NCI-H446 treated with DMSO at 0.1 percent for 48 hours (cell line): ENCODE measurements at places on chromosomes 3 and 15.
A peak's percentile ranks its signal among the peaks of the same experiment; 100 is the strongest.

- DNase-seq = no peak
These were observed 5.4 kb upstream of the MASP1 start for GRCh38 chr3:187296911-187297310.

DNA sequence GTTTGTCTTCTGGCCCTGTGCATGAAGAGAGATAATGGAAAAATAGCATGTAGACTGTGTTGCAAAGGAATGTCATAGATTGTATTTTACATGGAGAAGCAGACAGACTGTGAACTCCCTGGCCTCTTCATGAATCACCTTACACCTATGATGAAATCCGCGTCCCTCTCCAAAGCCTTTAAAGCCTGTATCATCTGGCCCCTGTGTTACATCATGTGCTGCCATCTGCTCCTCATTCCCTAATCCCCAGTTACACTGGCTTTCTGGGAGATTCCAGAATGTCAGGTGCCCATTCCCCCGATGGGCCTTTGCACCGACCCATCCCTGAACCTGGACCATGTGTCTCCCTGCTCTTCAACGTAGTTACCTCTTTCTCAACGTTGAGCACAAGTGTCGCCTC is 190.8 kb downstream of the ADAMTSL3 start:
- DNase-seq = no peak

DNA sequence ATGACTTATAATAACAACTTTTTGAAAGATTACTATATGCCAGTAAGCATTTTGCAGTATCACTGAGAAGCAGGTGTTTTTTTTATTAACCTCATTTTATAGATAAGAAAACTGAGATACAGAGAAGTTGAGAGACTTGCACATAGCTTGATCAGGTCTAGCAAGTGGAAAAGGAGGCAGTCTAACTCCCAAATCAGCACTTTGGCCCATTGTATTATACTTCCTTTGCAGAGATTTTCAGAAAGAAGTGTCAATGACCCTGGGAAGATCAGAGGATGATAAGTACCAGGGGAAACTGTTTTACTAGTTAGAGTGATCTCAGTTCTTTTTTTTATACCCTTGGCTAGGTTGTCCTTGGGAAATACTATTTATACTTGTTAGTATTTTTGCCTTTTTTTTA is 358.7 kb downstream of the SQOR start:
- DNase-seq = no peak

GRCh38 chr3:120693439-120694171 is 11.6 kb upstream of the HGD start:
- DNase-seq = no peak

GRCh38 chr3:32454111-32454510 is 48.5 kb downstream of the CMTM6 start:
- DNase-seq = no peak

- DNase-seq = no peak
These were observed 5.2 kb downstream of the CSPG5 start for GRCh38 chr3:47573190-47574172.

GRCh38 chr3:152258448-152259393 is 10.0 kb upstream of the MBNL1 start:
- peak; percentile 25 for DNase-seq

GRCh38 chr3:111301238-111301798 is 229.7 kb downstream of the NECTIN3 start:
- no peak for DNase-seq

GRCh38 chr15:77753281-77753873 is 120.7 kb upstream of the LINGO1 start:
- DNase-seq = no peak

- DNase-seq = no peak
These were observed 20.2 kb downstream of the CRABP1 start for GRCh38 chr15:78360367-78360801.

GRCh38 chr15:39127925-39128617 is 452.8 kb upstream of the THBS1 start:
- DNase-seq = no peak

- DNase-seq = no peak
These were observed 37.3 kb downstream of the CACNA1D start for GRCh38 chr3:53531749-53532148.

- DNase-seq = no peak
These were observed 73.6 kb upstream of the VGLL4 start for GRCh38 chr3:11717301-11717700.

- no peak for DNase-seq
These were observed 244.2 kb downstream of the PTPRG start for GRCh38 chr3:61805510-61806080.

DNA sequence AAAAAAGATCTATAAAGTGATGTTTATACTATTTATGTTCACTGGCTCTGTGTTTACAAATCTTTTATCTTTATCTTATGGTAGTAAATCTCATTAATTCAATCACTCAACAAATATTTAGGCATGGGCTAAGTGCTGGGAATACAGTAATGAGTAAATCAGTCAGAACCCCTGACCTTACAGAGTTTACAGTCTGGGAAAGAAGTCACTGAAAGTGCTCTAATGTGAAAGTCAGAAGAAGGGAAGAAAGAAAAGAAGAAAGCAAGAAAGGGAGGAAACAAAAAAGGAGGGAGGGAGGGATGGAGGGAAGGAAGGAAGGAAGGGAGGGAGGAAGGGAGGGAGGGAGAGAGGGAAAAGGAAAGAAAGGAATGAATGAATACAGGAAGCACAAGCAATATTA is 96.8 kb upstream of the SOX2 start:
- no peak for DNase-seq

DNA sequence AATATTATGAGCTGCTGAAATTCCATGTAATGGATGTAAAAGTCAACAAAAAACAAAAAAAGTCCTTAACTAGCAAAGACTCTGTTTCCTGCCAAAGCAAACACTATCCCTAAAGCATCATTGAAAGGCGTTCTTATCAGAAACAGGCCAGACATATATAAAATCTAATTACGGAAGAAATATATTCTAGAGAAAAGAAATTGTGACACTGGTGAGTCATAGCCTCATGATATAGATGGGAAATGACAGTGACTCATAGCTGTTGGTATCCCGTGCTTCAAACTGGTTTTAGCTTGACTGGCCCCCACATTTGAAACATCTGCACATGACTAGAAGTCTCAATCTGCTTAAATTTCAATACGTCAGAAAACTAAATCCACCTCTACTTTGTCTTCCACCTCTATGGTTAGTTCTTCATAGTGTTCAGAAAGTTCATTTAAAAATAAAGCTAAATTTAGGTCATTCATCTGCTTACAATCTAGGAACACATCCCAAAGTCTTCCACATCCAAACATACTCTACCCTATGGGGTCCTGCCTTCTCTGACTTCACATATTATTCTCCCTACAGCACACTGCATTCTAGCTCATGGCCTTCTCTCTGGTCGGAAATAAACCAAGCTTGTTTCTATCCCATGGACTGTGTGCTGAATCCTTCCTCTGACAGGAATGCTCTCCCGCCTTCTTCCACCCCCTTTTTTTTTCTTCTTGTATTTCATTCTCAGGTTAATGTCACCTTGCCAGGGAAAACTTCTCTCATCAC is 456.3 kb upstream of the ARRDC4 start:
- DNase-seq = no peak

DNA sequence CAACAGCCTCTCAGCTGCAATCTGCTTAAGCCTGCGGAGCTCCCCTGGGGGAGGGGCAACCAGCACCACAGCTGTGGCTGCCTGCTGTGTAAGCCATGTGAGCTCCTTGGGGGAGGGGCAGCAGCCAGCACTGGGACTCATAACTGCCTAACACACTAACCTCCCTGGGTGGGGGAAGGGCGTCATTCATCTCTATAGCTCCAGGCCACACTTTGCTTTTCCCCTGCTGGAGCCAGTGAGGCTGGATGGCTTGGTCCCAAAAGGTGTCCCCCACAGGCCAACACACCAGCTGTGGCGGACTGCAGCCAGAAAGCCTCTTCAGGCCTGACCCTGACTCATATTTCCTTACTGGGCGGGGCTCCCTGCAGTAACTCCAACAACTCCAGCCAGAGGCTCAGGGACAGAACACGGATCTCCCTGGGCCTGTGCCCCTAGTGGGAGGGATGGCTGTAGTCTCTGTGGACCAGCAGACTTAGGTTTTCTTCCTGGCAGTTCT is 129.8 kb downstream of the PPM1L start:
- peak; percentile 48 for DNase-seq

DNA sequence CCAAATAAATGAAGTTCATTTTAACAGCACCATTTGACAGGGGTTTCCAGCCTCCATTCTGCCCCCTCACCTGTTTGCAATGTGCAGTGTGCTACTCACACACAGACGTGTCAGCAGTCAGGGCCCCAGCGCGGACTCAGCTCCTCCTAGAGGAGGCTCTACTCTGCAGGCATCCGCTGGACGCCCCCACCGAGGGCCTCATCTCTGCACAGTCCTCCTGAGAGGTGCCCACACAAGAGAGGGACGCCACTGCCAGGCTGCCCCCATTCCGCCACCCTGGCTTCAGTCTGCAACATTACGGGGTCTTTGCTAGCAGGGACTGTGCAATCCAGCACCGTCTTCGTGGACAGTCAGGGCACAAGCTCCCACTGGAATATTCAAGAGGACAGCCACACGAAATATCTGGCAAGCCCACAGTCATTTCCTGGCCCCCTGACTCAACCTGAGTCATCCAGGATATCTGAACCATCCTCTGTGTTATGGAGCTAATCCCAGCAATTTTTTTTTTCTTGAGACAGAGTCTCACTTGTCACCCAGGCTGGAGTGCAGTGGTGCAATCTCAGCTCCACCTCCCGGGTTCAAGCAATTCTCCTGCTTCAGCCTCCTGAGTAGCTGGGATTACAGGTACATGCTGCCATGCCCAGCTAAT is 255.0 kb downstream of the OCA2 start:
- no peak for DNase-seq

- DNase-seq = no peak
These were observed 398.9 kb upstream of the THBS1 start for GRCh38 chr15:39181940-39182339.

- DNase-seq = no peak
These were observed 79.2 kb downstream of the SEMA5B start for GRCh38 chr3:122948408-122948807.

DNA sequence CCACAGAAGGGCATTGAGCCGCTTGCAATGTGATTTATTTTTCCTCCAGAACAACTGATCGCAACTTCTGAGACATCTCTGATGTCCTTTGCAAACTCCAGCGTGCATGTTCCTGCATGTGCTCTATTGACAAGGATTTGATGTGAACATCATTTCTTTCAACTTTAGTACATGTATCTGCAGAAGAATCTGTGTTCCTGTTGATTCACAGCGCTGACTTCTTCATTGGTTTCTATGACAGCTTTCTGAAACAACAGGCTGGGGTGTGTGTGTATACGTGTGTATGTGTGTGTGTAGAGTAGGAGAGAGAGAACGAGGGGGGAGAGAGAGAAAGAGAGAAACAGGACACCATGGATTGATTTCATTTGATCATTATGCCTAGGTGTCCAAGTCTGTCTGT is 56.7 kb upstream of the CMTM8 start:
- no peak for DNase-seq

- no peak for DNase-seq
These were observed 66.8 kb upstream of the XXYLT1 start for GRCh38 chr3:195337747-195338146.

DNA sequence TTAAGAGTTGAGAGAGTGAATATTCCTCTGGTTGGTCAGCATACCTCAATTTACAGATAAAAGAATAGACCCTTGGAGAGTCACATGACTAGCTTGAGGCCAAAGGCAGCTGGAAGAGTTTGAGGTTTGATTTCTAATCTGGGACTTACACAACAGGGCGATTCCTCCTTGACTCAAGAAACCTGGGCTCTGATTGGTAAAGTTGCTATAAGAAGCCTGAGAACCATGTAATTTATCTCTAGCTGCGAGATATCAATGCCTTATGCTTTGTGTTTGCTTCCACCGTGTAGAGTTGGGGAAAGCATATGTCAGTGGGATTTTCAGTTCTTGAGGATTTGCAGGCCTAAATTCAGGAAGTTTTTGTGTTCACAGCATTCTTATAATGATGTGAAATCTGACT is 206.0 kb downstream of the KLHL25 start:
- DNase-seq = no peak

- DNase-seq = no peak
These were observed 48.7 kb upstream of the NR2E3 start for GRCh38 chr15:71761649-71762048.

- no peak for DNase-seq
These were observed 51.9 kb downstream of the SCN5A start for GRCh38 chr3:38597502-38598060.

DNA sequence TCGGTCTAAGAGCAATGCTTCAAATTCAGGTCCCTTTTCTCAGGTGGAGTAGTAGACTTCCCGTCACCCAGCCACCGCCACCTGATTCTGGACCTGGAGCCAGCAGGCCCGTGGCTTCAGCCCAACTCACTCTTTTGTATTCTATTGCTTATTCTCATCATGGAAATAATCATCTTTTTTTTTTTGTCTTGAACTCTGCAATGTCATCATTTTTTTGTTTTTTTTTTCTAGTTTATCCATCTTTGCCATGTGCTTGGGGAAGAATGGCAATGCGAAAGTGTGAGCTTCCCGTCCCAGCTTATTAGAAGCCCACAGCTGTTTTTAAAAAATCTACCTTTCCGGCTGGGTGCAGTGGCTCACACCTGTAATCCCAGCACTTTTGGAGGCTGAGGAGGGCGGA is 51.3 kb upstream of the FSTL1 start:
- no peak for DNase-seq

- DNase-seq = no peak
These were observed 209.7 kb upstream of the DCBLD2 start for GRCh38 chr3:99111235-99111634.

GRCh38 chr15:93360318-93360717 is 271.3 kb upstream of the RGMA start:
- no peak for DNase-seq

- no peak for DNase-seq
These were observed 32.1 kb downstream of the DTWD1 start for GRCh38 chr15:49652922-49653321.

DNA sequence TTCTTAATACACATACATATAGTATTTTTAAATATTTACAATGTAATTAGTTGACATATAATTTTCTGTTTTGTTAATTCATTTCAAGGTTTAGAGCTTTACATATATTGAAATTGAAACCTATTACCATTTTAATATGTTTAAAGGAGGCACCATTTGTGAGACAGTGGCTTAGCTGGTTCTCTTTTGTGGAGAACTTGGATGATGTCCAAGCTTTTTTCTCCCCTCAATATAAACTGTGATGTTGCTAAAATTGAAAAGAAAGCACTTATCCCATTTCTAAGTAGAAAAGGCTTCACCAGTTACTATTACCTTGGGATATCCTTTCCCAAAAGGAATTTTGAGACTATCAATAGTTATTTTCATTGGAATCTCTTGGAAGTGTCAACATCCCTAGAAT is 707.2 kb downstream of the NTRK3 start:
- DNase-seq = peak; percentile 10
